ENCODE measurements at places on chromosomes 4 and X. TPM values are rescaled to one million over a fixed set of nuclear protein-coding genes. Genes with fewer than 3 reads are reported as not detected.

The POLN gene
- 0.55 TPM for polyA plus RNA-seq

The LAP3 gene
- polyA plus RNA-seq: 37.3 TPM

The SSX4B gene
- not detected for polyA plus RNA-seq

The SPIN2A gene
- not detected for polyA plus RNA-seq

The ARL9 gene
- not detected for polyA plus RNA-seq

The HTRA3 gene
- not detected for polyA plus RNA-seq

The FAM53A gene
- polyA plus RNA-seq: 1.7 TPM

The MID1IP1 gene
- 16.4 TPM for polyA plus RNA-seq

Data from naive thymus-derived CD8-positive, alpha-beta T cell (primary cell).